ENCODE measurements at places on chromosomes 5 and 9. TPM values are rescaled to one million over a fixed set of nuclear protein-coding genes. Genes with fewer than 3 reads are reported as not detected.
A peak's percentile ranks its signal among the peaks of the same experiment; 100 is the strongest.

RASGRF2 gene
- 5.9 TPM for total RNA-seq

PTGR1 gene
- 44.9 TPM for total RNA-seq

MPDZ gene
- 62.6 TPM for total RNA-seq

- DNase-seq: no peak
Measured at GRCh38 chr5:75192804-75193203, 43.9 kb downstream of the ANKRD31 start.

DNA sequence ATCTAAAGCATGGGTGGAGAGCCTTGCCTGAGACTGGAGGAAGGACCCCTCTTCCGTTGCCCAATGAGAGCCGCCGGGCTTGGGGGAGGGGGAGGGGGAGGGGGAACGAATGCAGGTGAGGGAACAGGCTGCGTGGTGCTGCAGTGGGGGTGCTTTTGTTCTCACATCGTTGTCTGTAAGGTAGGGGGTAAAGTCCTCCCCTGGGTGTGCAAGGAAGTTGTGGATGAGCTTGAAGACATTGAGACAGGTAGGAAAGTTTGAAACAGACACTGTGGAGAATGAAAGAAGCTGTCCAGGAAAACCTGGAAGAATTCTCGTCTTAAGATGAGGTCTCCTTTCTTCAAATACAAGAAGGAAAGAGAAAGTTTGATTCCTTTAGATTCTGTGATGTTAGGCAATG is 94.1 kb upstream of the LIFR start:
- DNase-seq: no peak

- DNase-seq: peak; percentile 69
Measured at GRCh38 chr5:139747583-139748504, 47.8 kb upstream of the PSD2 start.

GRCh38 chr9:124198331-124198730 is 59.4 kb upstream of the NEK6 start:
- DNase-seq: no peak

Data from Right ventricle myocardium inferior (tissue), 1 donor.